Stimulated activated CD4-positive, alpha-beta T cell treated with anti-CD3 and anti-CD28 coated beads, Interleukin-4, amount 100 ng/mL, for 1 hour (primary cell): ENCODE measurements at places on chromosomes 12 and 14.
A peak's percentile ranks its signal among the peaks of the same experiment; 100 is the strongest.

DNA sequence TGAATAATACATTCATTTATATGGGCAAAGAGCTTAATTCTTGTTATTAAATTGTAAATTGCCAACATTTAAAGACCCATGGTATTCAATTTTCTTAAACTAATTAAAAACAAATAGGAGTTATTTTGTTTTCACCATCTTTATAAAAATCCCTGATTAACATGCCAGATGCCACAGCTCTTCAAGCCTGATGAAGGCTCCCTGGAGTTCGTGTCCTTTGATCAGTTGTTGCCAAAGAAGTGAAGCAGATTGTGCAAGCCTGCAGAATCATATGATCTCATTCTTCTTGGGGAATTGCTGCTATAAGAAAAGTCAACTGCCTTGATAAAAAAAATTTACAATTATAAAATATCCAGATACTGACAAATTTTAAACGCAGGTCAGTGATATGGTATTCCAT lies 288.3 kb upstream of the PPFIA2 start:
- no peak for DNase-seq

- no peak for DNase-seq
These were observed 265.3 kb downstream of the SOX5 start for GRCh38 chr12:23684121-23684520.

- DNase-seq: no peak
These were observed 30.7 kb downstream of the GRIP1 start for GRCh38 chr12:66648033-66648735.

GRCh38 chr12:64392221-64392620 lies 1.7 kb upstream of the C12orf56 start:
- no peak for DNase-seq

- DNase-seq: no peak
These were observed 6.5 kb downstream of the KRT86 start for GRCh38 chr12:52280796-52281560.

GRCh38 chr14:95681153-95681552 lies 5.1 kb upstream of the TCL1B start:
- DNase-seq: no peak

GRCh38 chr14:34538871-34539406 lies 562 bp downstream of the EAPP start:
- DNase-seq: no peak

DNA sequence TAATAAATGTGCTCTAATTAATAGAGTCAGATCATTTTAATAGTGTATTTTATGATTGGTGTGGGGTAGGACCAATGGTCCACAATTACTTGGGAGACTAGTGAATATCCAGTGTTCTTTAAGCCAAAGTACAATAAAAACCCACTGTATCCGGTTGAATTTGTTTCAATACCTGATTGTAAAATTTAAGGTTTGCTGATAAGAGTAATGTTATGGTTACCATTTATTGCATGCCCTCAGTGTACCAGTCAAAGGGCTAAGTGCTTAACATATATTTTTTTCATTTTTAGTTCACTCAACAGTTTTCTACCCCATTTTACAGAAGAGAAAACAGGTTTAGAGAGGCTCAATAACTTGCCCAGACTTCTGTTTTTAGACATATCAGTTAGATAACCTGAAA lies 97.9 kb upstream of the ATF1 start:
- DNase-seq: no peak

GRCh38 chr12:106867651-106868050 lies 88.1 kb upstream of the TMEM263 start:
- DNase-seq: no peak

GRCh38 chr12:128971802-128972201 lies 118.5 kb downstream of the GLT1D1 start:
- no peak for DNase-seq

DNA sequence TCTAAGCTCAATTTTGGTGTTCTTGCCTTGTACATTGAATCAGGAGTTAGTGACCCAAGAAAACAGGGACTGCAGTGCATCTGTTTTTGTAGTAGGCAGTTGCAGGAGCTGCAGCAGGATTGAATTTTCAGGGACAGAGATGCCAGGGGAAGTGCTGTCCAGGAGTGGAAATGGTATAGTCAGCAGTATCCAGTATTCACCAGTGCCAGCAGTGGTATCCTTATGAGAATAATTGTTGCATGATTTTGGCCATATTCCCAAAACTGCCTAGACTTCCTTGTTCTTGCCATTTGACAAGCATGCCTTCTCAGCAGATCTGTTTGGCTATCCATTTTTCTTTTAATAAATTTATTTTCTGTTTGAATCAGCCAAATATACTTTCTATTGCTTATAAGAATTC lies 18.6 kb upstream of the ABCD2 start:
- DNase-seq: no peak

DNA sequence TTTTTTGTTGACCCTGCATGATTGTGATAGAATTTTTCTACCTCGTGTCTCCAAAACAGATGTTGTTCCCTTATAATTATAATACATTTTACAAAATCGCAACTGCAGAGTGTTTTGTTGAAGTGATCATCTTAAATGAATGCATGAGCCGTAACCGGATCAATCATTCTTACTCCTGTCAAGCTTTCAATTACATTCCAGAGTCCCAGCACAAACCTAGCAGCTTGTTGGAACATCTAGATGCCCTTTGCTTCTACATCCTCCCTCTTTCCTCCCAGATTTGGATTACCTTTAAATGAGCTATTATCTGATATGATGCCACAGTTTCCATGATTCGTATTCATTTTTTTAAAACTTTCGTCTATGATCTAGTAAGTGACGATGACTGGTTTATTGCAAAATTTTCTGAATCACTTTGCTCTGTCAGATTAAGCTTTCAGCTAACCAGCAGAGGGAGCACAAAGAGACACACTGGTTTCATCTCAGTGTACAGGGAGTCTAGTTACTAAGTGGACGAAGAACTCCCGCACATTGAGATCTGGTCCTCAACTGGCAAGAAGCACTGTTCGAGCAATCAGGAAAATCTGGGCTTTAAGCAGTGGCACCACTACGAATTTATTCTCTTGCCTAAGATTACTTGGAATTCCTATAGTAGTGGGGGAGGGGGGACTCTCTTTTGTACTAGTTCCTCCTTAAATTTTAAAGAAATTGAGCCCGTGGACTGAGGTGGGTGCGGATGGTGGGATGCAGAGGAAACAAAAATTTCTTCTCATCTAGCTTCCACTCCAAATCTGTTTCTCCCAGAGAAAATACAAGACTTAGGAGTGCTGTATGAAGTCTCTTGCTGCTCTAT lies 40.9 kb downstream of the TSHR start:
- no peak for DNase-seq

DNA sequence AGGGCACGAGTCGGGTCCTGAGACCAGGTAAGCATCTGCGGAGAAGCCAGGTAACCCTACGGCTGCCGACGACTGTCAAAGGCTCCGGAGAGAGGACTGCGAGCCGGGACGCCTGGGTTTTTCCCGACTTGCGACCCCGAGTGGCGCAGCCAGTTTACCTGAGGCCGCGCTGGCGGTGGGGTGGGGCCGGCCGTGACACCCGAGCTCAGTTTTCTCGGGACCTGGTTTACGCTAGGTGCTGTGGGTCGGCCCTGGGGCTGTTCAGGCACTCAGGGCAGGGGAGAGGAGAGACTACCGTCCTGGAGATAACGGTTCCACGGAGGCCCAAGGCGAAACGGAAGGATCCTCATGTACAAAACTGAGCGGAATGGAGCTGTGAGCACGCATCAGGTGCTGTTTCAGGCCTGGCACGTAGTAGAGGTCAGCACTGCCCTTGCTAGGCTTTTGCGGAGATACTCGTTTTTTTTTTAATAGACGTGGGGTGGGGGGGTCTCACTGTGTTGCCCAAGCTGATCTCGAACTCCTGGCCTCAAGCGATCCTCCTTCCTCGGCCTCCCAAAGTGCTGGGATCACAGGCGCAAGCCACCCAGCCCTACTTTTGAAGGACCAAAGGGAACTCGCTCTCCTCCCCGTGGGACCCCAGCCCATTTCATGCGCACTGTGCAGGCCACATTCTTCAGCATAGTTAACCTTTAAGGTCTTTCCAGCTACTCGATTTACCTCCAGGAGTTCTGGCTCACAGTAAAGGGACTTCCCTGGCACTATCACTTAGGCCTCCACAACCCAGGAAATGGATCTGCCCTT lies 471 bp downstream of the MTRFR start:
- no peak for DNase-seq

- no peak for DNase-seq
These were observed 50.8 kb upstream of the ELK3 start for GRCh38 chr12:96143392-96143791.

DNA sequence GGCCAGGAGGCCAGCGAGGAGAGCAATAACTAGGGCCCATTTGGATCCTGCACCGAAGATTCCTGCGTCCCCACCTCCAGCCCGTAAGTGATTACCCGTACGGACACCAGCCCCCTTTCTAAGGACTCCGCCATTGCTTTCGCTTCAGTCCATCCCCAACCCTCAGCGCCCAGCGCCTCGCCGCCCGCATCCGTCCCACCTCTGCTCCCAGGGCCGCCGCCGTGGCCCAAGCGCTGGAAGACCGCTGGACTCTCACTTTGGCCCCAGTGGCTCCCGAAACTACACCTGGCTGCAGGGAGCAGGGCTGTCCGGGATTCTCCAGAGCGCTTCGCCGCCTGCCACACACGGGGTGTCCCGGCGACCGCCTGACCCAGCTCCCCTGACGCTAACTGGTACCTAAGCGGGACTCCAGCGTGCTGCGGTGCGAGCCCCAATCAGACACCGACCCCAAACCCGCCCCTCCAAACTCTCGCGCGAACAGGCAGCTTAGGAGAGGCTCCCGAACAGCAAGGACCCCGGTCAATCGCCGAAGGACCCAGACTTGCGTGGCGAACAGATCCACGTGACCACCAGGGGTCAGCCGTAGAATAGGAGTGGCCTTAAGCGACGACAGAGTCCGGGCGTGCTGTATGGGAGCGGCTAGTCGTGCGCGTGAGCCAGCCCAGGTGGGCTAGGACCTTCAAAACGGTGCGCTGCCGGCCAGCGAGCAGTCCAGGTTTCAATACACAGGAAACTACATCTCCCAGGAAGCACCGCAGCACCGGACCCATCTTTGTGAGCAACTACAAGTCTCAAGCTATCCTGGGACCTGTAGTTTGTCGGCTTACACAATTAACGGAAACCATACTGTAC lies at the start of gene CNPY2:
CNPY2 (minus strand) TSS at position 367 of the 852 bp plus-strand sequence. CDS start 771 bp downstream, outside the sequence.
- peak; percentile 91 for DNase-seq

DNA sequence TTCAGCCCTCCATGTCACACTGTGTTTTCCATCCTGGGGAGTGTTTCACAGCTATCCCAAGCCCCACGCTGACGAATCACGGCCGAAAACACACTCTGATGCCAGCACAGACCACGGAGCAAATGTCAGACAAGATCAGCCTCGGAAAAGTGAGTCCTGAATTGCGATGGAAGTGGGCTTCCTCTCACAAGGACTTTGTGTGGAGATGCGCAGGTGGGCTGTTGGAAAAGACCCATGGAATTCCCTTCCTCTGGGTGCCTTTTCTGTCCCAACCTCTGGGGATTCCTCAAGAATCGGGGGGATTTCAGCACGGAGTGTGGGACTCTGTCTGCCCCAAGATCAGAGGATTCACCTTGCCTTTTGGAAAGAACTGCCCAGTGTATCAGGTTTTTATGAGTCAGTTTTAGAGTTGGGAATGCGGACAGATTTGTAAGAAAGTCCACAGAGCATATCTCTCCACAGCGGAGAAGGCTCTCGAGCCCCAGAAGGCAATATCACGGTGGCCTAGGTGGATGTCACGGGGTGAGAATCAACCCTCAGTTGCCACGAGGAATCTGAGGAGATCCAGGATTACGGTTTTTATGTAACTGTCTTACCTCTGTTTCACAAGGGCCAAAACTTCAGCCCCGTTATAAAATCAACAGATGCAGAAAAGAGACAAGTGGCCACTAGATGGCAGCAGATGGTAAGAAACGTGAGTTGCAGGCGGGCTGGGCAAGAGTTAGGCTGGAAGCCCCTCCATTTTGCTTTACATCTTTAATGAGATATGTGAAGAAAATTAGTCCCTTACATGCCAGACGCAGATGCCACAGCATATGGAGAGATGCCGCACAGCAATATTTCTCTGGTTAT lies 201.9 kb downstream of the DAD1 start:
- DNase-seq: no peak

DNA sequence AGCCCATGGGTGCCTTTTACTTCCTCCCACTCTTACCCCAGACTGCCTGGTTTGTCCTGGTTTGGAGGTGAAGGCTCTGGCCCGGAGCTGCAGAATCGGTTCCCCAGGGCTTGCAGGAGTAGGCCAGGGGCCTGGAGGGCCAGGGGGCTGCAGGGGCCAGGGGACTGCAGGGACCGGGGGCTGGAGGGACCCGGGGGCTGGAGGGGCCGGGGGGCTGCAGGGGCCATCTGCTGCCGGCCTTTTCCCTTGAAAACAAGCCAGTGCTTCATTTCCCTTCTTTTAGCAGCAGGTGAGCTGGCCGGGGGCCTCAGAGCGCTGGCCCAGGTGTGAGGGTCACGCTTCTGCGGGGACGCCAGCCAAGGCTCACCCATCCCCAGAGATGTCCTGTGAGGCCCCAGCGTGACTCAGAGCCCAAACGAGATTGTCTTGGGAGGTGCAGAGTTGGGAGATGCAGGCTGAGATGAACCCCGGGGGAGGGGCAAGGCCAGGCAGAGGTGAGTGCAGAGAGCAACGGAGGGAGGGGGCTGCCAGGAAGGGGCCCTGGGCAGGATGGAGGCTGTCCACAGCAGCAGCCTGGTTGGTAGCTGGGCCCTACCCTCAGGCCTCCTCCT lies 154.9 kb downstream of the KIF26A start:
- DNase-seq: no peak

GRCh38 chr12:21815306-21816062 lies 41.0 kb upstream of the KCNJ8 start:
- no peak for DNase-seq

DNA sequence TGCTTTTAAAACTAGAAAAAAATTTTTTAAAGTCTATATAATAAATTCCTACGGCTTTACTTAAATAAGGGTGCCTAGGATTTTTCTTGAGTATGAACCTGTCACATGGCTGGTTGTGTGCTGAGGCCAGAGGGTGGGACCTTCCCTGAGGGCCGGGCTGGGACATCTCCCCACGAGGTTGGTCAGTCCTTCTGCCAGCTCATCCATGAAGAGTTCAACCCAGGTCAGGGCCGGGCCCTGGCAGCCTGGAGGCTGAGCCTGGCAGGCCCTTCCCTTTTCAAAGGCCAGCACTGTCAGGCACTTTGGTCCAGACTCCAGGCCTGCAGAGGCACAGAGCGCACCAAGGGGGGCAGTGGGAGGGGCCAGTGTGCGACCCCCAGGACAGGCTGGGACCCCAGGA lies 31.7 kb downstream of the TNFAIP2 start:
- DNase-seq: no peak

DNA sequence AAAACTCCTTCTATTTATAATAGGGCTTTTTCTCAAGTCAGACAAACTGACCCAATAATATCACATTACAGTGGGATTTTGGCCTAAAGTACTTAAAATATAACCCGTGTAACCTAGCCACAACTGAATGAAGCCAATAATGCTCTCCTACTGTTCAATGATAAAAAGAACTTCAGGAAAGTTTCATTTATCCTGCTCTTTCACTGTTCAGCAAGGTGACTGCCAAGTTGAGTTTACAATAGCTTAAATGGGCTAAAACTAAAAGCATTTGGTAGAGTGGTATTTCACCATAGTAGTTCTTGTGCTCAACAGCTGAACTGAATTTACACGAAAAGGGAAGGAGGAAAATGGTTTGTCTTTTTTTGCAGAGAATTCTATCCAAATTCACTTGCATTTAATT lies 49.8 kb downstream of the CNTN1 start:
- no peak for DNase-seq

GRCh38 chr14:103105580-103106150 lies 11.1 kb downstream of the EXOC3L4 start:
- DNase-seq: no peak
